ENCODE measurements at places on chromosomes 1 and 21. TPM values are rescaled to one million over a fixed set of nuclear protein-coding genes. Genes with fewer than 3 reads are reported as not detected.

DNA sequence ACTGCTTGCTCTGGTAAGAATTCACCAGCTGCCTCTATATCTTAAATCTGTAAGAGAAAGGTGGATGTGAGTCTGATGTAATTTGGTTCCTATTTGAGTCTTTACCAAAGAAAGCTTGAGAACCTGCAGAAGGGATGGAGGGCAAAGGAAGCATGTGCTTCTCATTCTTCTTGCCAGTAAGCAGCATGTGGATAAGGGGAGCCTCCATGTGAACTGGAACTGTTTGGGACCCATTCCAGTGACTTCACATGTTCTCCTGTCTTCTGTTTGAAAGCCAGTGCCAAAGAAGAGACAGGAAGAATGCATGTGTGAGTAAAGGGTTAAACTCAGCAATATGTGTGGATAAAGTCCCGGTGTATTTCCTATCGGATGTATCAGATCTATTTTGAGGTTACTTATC is 119.6 kb upstream of the ADGRL2 start:
- no peak for DNase-seq

DNA sequence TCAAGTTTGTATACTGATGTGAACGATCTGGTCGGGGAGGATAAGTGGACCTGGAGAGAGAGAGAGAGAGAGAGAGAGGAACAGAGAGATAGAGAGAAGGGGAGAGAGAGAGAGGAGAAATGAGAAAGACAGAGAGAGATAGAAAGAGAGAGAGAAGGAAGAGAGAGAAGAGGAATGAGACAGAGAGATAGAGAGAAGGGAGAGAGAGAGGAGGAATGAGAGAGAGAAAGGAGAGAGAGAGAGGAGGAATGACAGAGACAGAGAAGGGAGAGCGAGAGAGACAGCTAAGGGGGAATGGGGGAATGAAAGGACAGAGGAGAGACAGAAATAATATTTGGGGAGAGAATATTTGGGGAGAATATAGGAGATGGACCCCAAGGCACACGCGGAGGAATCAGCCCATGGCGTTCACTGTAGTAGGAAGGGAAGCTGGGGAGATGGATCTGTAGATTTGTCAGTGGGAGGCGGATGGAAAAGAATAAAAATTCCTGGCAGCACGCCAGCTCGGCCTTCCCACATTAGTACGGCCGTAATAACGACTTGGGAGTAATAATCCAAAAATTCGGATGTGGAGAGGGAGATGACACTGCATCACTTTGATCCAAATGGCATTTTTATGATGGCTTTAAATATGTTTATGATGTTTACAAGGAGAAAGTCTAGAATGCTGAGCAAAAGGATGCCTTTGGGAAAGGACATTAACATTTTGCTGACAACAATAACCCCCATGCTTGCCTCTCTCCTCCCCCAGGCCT is 159.8 kb upstream of the KCNJ6 start:
- peak; percentile 25 for DNase-seq

GRCh38 chr1:6261615-6261995 is 707 bp upstream of the GPR153 start:
- DNase-seq: no peak

DNA sequence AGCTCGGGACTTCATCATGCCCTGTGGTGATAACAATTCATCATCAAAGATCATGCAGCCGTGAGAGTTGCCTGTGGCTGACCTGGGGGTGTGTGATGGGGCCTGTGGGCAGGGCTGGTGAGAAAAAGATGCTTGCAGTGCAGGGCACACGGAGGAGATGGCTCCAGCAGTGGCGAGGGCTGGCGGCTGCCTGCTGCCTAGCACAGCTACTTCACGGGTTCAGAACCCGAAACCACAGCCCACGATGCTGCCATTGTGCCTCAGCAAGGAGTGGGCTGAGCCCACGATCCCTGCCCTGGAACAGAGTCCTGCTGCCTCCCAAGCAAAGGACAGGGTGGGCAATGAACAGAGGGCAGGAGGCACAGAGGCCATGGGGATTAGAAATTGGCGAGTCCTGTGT is 631 bp upstream of the KRTAP10-9 start:
- DNase-seq: no peak

Gene FAM3B
- total RNA-seq: not detected

Gene ZNF281
- total RNA-seq: 48.8 TPM

Gene OR2T33
- not detected for total RNA-seq
